ENCODE measurements at places on chromosomes 6 and 20.

DNA sequence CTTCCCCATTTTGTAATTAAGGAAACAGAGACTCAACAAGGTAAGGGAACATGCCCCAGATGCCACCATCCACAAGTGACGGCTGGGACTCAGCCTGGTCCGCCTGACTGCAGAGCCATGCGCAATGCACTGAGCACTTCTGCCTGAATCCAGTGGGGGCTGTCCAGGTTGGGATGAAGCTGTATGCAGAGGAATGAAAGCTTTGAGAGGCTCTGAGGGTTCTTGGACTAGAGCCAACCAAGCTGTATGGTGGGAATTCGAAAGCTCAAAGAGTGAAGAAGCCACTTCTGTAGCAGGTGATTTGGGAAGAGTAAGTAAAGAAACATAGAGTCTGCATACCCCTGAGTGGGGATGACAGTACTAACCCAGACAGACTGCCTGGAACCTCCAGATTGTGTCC is 127.6 kb upstream of the AKAP12 start:
- DNase-seq, result no peak

DNA sequence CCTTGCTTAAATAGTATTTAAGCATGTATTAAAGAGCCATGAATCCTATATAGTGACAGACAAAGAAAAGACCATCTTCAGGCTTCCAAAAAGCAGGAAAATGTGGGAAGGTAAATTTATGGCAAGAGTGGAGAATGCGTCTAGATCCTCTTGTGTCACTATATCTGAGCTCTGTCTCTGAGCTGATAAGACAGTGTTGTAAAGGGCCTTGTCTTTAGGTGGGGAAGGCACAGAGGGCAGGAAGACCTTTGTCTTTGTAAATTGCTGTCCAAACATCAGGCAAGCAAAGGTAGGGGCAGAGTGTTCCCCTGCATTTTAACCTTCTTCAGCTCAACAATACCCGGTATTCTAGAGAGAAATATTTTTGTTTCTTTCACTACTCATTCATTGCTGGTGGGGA is 33.9 kb upstream of the MBOAT1 start:
- no peak for DNase-seq

- DNase-seq, result no peak
Measured at GRCh38 chr6:137850816-137851602, 16.1 kb upstream of the TNFAIP3 start.

DNA sequence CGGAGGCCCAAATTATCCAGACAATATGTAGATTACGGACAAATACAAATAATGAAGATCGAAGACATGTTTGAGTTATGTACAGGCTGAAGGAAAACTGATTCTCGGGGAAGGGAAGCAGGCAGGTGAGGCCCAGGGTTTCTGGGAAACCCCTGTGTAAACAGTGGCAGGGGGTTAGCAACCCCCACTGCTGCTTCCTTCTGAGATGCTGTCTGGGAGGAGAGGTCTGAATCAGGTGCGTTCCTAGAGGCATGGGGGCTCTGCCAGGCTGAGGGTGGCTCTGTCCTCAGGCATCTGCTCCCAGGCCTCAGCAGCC is 7.2 kb upstream of the MDGA1 start:
- DNase-seq, result no peak

DNA sequence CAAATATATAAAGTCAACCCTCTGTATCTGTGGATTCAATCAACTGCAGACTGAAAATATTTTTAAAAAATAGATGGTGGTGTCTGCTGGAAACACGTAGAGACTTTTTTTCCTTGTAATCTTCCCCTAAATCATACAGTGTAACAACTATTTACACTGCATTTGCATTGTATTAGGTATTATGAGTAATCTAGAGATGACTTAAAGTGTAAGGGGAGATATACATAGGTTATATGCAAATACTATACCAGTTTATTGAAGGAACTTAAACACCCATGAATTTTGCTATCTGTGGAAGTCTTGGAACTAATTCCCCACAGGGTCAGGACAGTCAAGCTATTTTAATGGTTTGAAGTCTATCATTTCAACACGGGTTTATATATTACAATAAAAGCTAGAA is 10.2 kb downstream of the HDAC2 start:
- no peak for DNase-seq

- DNase-seq, result no peak
Measured at GRCh38 chr6:129136751-129137150, 253.8 kb downstream of the LAMA2 start.

- DNase-seq, result no peak
Measured at GRCh38 chr20:58192065-58192464, 36.4 kb downstream of the ANKRD60 start.

DNA sequence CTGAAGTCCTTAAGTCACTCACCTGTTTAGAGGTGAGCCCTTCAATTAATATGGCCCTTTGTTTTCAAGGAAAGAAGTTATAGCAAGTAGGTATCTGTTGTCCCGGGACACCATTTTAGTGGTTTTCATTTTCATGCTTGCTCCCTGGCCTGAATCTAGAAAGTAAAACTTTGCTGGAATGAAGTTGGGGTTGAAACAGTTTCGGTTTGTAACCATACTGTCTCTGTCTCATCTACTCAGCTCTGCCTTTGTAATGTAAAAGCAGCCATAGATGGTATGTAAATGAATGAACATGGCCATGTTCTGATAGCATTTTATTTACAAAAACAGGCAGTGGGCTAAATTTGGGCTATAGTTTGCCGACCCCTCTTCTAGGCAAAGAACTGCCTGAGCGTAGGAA is 64.9 kb upstream of the GNRH2 start:
- no peak for DNase-seq

DNA sequence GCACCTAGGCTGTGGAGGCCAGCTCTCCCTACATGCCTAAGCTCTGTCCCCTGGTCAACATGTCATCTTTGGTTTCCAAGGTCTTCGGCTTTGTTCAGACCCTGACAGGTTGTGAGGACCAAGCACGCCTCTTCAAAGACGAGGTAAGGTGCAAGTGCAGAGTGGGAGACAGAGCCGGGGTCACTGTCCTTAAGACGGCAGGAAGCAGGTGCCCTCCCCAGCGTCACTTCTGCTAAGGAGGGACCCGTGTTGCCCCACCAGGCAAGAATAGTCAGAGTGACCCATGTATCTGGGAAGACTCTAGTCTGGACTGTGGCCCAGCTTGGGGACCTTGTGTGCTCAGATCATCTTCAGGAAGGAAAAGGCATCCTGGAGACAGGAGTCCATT is 18.2 kb upstream of the SGK2 start:
- no peak for DNase-seq

DNA sequence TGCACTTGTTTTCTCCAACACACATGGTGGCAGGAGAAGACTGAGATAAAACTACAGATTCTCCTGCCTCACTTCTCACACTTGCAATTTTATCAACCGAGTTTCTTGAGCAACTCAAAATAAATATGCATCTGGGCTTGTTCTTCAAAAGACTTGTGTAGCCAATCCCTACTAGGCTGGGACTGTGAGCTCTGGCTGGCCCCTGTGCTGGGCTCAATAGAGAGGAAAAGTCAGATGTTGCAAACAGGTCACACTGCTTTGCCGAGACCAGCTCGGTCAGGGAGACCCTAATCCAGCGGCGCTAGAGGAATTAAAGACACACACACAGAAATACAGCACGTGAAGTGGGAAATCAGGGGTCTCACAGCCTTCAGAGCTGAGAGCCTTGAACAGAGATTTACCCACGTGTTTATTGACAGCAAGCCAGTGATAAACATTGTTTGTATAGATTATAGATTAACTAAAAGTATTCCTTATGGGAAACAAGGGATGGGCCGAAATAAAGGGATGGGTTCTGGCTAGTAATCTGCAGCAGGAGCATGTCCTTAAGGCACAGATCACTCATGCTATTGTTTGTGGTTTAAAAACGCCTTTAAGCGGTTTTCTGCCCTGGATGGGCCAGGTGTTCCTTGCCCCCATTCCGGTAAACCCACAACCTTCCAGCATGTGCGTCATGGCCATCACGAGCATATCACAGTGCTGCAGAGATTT is 32.7 kb downstream of the FAM50B start:
- DNase-seq, result no peak

GRCh38 chr6:169828176-169828575 is 76.8 kb downstream of the ERMARD start:
- no peak for DNase-seq

GRCh38 chr6:3813150-3813780 is 35.9 kb upstream of the FAM50B start:
- DNase-seq, result no peak

DNA sequence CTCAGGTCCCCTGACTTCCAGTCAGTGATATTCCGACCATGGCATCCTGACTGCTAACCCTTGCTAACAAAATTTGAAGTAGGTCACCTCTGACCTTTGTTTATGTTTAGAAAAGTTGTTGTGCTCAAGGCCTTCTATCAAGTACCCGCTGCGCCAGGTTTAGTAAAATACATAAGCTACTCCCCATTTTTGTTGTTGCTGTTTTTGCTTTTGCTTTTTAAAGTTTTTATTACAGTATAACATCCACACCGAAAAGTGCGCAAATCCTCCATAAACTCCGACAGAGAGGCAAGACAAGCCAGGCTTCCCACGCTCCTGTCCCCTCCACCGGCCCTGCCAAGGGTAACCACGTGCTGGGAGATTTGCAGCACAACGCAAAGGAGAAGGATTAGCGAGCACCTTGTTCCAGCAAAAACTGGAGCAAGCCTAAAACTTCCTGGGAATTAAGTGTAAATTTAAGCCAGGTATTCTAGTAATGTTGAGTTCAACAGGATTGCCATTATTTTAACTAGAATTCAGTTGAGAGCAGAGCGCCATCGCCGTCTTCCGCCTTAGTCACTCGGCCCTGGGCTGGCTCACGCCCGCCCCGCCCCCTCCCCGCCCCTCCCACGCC is 17.8 kb upstream of the HMGN4 start:
- DNase-seq, result no peak

DNA sequence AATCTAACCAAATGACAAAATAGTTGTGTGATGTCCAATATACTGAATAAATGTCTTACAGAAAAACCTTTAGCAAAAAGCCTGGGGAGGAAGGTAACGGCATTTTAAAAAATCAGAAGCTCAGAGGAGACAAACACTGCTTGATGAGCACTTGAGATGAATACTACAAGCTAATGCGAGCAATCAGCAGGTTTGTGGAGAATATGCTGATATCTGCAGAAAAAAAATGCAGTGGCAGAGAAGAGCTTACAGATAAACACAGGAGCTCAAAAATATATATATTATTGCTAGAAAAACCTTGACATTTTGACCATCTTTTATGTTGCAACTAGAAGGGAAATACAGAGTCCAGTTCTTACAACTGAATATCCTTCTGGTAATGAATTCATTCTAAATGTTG is 972.7 kb downstream of the KIF16B start:
- no peak for DNase-seq

DNA sequence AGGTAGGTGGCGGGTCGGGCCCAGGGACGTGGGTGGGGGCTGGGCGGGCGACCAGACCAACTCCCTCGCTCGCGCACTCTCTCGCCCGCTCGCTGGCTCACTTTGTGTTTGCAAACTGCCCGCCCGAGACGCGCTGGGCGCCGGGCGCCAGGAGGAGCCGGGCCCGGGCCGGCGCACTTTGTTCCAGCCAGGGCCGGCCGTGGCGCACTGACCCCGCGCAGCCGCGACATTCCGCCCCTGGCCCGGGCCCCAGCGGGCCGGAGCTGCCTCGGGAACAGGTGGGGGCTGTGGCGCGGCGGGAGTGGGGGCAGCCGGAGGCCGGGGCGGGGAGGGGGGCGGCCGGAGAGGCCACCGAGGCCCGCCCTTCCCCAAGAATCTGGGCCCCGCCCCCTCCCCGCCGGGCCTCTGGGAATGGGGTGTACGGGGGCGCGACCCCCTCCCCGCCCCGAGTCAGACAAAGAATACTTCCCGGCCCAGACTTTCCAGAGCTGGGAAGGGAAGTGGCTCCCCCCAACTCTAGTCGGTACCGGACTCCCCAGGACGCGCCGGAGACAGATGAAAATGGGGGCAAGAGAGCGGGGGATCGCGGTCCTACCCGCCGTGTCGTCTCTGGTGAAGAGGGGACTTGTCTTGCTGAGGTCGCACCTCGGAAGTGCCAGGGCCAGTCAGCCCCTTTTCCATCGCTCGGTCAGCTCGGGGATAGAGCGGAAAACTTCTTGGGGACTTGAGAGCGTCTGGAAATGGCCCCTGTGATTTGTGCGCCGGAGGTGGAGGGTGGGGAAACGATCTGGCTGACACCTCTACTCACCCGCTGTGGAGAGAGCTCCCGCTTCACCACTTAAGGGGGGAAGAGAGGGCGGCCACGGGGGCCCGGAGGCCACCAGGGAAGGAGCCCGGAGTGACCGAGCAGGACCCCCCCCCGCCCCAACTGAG is 951 bp downstream of the FOXP4 start:
- DNase-seq, result no peak

- no peak for DNase-seq
Measured at GRCh38 chr6:95128947-95129346, 448.4 kb upstream of the MANEA start.

DNA sequence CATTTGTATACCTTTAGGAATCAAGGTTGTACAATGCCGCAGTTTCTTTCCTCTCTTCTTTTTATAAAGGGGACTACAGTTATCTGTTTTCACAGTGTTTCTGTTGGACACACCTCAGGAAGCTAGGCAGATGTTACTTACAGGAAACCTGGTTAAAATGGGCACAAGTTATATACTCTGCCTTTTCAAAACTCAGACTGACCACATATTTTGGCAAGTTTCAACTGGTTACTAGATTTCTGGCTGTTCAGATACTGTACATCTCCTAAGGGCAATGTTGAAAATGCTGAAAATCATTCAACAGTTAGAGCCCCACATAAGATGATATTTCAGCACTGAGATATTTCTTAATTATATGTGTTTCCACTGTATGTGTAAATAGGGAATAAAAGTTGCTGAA is 92.5 kb upstream of the SLC35B3 start:
- no peak for DNase-seq

GRCh38 chr6:158622545-158623190 is 21.9 kb downstream of the DYNLT1 start:
- DNase-seq, result no peak

- no peak for DNase-seq
Measured at GRCh38 chr6:53793318-53794136, 1.3 kb upstream of the LRRC1 start.

DNA sequence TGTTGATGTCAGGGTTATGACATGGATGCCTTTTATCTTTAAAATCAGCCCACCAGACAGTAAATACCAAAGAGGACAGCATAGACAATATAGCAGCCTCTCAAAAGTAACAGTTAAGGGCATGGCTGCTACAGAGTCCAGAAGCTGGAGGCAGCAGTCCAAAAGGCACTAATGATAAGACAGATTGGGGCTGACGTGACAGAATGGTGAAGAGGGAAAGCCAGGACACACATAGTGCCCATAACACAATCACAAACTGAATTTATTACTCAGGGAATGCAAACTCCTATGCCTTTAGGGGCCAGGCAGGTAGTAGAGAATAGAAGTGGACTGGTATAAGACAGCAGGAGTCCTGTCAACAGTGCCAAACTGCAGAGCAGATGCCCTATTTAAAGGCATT is 40.7 kb downstream of the TP53INP2 start:
- DNase-seq, result no peak

- DNase-seq, result no peak
Measured at GRCh38 chr20:61435823-61436220, 183.8 kb downstream of the CDH4 start.

GRCh38 chr20:39658662-39659409 is 696.7 kb downstream of the DHX35 start:
- DNase-seq, result no peak

Data from AG09319 (cell line).